ENCODE measurements at places on chromosomes 1 and 21.

DNA sequence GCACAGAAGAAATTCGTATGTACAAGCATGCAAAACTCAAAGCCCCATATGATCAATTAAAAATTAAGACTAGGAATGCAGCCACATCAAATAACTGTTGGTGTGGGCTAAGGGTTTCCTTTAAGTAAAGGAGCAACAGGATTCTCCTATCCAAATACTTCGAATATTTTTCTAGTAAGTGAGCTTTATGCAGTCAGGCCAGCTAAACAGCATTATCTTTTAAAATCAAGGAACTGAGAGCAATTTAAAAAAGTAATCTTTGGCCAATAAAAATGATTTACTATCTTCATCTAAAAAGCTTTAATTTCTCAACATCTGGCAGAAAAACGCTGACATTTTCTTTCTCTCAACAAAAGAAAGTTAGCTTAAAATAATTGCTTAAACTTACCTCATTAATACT is 19.8 kb downstream of the CNN3 start:
- H3K4me3 ChIP-seq, result no peak overlapping the region
- no peak overlapping the region for H3K27ac ChIP-seq
- H3K4me1 ChIP-seq, result no peaks in the 10 kb centered on the region
- no peak for DNase-seq

GRCh38 chr21:41581592-41582228 is 73.8 kb upstream of the TMPRSS2 start:
- no peak overlapping the region for H3K27ac ChIP-seq
- no peaks in the 10 kb centered on the region for H3K36me3 ChIP-seq
- H3K27me3 ChIP-seq, result no peaks in the 10 kb centered on the region
- DNase-seq, result no peak
- no peaks in the 10 kb centered on the region for H3K4me1 ChIP-seq

DNA sequence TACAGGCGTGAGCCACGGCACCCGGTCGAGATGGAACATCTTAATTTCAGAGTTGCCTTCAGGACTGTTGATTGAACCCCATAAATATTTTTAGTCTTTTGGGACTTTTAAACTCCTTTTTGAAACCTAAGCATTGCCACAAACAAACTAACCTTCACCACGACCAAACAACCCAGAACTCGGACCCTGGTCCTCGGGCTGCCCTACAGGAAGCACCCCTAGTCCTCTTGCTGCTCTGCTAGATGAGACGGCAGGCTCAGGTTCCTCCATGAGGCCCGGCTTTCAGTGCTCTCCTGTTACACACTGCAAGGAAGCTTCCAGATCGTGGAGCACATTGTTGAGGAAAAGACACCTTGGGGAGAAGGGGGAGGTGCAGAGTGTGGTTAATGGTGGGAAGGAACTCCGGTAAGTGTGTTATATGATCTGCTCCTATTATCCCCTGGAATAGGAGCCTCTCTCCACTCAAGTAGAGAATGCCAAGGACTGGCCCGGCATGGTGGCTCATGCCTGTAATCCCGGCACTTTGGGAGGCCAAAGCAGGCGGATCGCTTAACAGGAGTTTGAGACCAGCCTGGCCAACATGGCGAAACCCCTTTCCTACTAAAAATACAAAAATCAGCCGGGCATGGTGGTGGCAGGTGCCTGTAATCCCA is 5.7 kb downstream of the EPHX1 start:
- DNase-seq, result no peak
- H3K36me3 ChIP-seq, result no peaks in the 10 kb centered on the region
- peaks cover 36% of the 10 kb centered on the region for H3K4me1 ChIP-seq
- H3K27ac ChIP-seq, result no peak overlapping the region

DNA sequence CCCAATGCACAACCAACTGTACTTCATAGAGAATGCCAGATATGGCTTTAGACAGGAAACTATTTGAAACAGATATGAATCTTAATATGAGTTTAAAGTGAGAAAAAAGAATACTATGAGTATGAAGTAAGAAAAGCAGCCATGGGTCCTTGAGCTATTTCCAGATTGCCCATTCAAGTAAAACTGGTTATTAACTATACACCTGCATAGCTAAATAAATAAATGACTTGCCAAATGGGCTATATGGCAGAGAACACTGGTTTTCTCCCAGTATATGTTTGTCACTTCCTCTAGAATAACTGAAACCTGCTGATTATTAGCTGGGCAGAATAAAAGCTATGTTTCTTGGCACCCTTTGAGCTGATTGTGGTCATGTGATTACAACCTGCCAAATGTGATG is 17.0 kb upstream of the CD1C start:
- no peaks in the 10 kb centered on the region for H3K4me1 ChIP-seq
- no peaks in the 10 kb centered on the region for H3K36me3 ChIP-seq
- no peak overlapping the region for H3K27ac ChIP-seq
- no peak overlapping the region for H3K4me3 ChIP-seq
- H3K27me3 ChIP-seq, result peaks cover 4% of the 10 kb centered on the region

GRCh38 chr1:11893907-11894251 is 32.3 kb downstream of the KIAA2013 start:
- H3K27ac ChIP-seq, result no peak overlapping the region
- H3K36me3 ChIP-seq, result no peaks in the 10 kb centered on the region
- peak; percentile 34 for DNase-seq
- peaks cover 3% of the 10 kb centered on the region for H3K4me1 ChIP-seq
- H3K4me3 ChIP-seq, result no peak overlapping the region
- no peaks in the 10 kb centered on the region for H3K27me3 ChIP-seq

GRCh38 chr1:109712321-109712864 is 342 bp downstream of the GSTM5 start:
- H3K4me3 ChIP-seq, result no peak overlapping the region
- H3K4me1 ChIP-seq, result no peaks in the 10 kb centered on the region
- no peaks in the 10 kb centered on the region for H3K27me3 ChIP-seq
- no peaks in the 10 kb centered on the region for H3K36me3 ChIP-seq
- no peak for DNase-seq
- no peak overlapping the region for H3K27ac ChIP-seq

DNA sequence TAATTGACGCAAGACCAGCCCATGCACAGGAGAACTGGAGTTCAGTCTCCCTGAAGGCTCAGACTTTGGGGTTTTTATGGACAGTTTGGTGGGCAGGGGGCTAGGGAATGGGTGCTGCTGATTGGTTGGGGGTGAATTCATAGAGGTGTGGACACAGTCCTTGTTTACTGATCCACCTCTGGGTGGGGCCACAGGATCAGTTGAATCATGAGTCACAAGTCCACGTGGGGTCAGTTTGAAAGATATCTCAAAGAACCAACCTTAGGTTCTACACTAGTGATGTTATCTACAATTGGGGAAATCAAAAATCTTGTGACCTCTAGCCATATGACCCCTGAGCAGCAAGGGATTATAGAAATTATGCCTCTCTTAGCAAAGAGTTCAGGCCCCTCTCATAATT is 127.9 kb upstream of the L1TD1 start:
- peaks cover 5% of the 10 kb centered on the region for H3K4me1 ChIP-seq
- H3K27ac ChIP-seq, result no peak overlapping the region
- H3K27me3 ChIP-seq, result no peaks in the 10 kb centered on the region
- DNase-seq, result no peak

DNA sequence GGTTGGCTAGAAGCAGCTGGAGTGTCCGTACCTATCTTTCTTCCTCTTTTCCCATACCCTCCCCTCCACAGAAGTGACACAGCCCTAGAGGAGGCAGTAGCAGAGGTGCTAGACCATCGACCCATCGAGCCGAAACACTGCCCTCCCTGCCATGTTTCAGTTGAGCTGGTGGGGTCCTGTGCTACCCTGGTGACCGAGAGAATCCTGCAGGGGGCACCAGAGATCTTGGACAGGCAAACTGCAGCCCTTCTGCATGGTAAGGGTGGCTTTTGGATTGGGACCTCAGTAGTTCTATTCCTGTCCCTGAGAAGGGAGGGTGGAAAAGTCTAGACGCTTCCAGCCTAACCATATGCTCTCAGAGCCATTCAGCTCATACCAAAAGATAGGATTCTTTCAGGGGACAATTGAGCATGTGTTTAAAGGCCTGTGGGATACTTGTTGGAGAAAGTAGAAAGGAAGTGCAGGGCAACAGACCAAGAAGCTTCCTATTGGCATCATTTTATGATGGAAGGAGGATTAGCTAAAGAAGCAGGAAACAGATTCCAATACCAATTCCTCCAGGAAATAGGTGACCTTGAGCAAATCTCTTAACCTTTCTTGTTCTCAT is 11.7 kb upstream of the BNIPL start:
- H3K4me1 ChIP-seq, result no peaks in the 10 kb centered on the region
- DNase-seq, result peak; percentile 46
- no peaks in the 10 kb centered on the region for H3K27me3 ChIP-seq
- H3K27ac ChIP-seq, result no peak overlapping the region
- 0 out of 2 replicates have a peak, but pooled peaks cover 9% of the 10 kb centered on the region for H3K36me3 ChIP-seq
- H3K4me3 ChIP-seq, result no peak overlapping the region

DNA sequence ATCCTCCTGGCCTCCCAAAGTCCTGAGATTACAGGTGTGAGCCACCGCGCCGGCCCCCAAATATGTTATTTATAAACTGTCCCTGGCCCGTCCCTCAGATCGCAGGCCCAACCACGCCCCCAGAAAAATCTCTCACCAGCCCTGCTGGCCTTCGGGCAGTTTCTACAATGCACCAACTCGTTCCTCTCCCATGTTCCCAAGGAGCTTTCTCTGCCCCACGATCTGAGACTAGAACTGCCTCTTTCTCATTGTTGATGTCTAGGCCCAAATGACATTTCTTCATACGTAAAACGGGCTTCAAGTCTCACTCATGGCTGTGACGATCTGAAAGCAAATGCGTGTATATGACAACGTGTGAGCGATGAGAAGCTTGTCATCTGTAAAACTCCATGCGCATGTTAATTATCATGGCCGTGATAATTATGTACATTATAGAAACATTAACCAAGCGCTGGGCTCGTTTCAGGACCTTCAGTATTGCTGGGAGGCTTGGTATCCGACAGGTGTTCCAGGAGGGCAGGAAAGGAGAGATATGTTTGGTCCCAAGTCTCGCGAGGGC is 748 bp upstream of the NIPAL3 start:
- H3K36me3 ChIP-seq, result no peaks in the 10 kb centered on the region
- no peak for DNase-seq
- H3K27ac ChIP-seq, result 0 out of 2 replicates have a peak overlapping the region, but pooled peaks have one; percentile 26
- H3K4me3 ChIP-seq, result no peak overlapping the region
- peaks cover 85% of the 10 kb centered on the region for H3K4me1 ChIP-seq

DNA sequence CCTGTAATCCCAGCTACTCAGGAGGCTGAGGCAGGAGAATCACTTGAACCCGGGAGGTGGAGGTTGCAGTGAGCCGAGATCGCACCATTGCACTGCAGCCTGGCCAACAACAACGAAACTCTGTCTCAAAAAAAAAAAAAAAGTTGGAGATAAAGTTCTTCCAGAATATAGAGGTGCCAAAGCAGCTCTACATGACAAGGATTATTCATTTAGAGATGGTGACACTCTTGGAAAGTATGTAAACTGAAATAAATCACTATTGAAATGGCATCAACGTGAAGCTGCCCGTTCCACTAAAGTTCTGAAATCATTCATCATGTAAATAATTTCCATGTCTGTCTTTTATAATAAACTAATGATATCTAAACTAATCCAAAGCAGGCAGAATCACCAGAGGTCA is 14.9 kb downstream of the EIF4G3 start:
- no peak overlapping the region for H3K4me3 ChIP-seq
- H3K36me3 ChIP-seq, result no peaks in the 10 kb centered on the region
- H3K4me1 ChIP-seq, result no peaks in the 10 kb centered on the region
- DNase-seq, result no peak
- no peak overlapping the region for H3K27ac ChIP-seq

DNA sequence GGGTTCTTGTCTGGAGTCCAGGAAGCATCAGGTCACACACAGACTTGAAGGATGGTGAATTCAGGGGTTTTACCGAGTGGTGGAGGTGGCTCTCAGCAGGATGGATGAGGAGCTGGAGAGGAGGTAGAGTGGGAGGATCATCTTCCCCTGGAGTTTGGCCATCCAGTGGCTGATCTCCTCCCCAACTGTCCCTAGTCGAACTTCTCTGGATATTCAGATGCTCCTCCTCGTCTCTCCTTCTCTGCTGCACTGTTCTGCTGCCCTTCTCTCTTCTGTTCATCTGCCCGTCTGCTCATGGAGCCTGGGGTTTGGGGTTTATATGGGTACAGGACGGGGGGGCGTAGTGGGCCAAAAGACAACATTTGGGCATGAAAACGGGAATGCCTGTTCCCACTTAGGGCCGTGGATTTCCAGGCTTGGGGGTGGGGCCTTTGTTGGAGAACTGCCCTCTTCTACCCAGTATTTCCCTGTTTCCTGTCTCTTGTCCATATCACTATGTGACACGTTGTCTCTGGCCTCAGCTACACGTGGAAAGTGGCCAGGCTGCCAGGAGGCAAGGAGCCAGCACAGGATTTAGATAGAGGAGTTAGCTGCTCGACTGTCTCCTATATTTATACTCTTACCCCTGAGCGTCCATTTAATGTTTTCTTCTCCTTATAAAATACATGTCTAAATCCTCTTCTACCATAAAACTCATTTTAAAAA is 76.7 kb downstream of the SIPA1L2 start:
- H3K27ac ChIP-seq, result no peak overlapping the region
- H3K36me3 ChIP-seq, result no peaks in the 10 kb centered on the region
- no peaks in the 10 kb centered on the region for H3K4me1 ChIP-seq
- no peak for DNase-seq
- H3K4me3 ChIP-seq, result no peak overlapping the region

- H3K4me1 ChIP-seq, result peaks cover 6% of the 10 kb centered on the region
- H3K27me3 ChIP-seq, result no peaks in the 10 kb centered on the region
- no peak for DNase-seq
Measured at GRCh38 chr1:192729500-192729899, 79.3 kb upstream of the RGS2 start.

- peaks cover 3% of the 10 kb centered on the region for H3K27me3 ChIP-seq
- no peak overlapping the region for H3K4me3 ChIP-seq
- no peak overlapping the region for H3K27ac ChIP-seq
- no peaks in the 10 kb centered on the region for H3K36me3 ChIP-seq
- no peaks in the 10 kb centered on the region for H3K4me1 ChIP-seq
Measured at GRCh38 chr1:20417581-20417980, 68.4 kb downstream of the CAMK2N1 start.

- peaks cover 8% of the 10 kb centered on the region for H3K4me1 ChIP-seq
- H3K36me3 ChIP-seq, result no peaks in the 10 kb centered on the region
- no peak for DNase-seq
- no peaks in the 10 kb centered on the region for H3K27me3 ChIP-seq
Measured at GRCh38 chr1:94708811-94709210, 111.3 kb upstream of the SLC44A3 start.

DNA sequence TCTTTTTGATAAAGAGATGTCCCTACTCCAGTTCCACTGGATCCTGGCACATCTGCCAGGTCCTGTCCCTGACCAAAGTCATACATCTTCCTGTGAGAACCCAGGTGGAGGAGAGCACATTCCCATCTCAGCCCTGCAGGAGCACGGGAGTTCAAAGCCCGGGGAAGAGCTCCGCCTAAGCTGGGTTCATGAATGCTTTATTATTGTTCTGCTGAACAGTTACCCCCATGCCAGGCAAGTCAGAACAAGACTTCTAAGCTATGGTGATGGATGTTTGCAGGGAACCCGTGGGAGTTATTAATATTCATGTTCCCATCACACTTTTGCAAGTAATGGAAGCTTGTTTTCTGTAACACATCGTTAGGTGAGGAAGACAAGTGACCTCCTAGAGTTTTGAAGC is 62.9 kb downstream of the SEC16B start:
- H3K4me3 ChIP-seq, result no peak overlapping the region
- no peak overlapping the region for H3K27ac ChIP-seq
- H3K27me3 ChIP-seq, result peaks cover 54% of the 10 kb centered on the region
- H3K36me3 ChIP-seq, result no peaks in the 10 kb centered on the region
- H3K4me1 ChIP-seq, result no peaks in the 10 kb centered on the region
- no peak for DNase-seq
